ENCODE measurements at places on chromosomes 2 and 18. TPM values are rescaled to one million over a fixed set of nuclear protein-coding genes. Genes with fewer than 3 reads are reported as not detected.

NT5DC4 gene
- total RNA-seq, result not detected

NTSR2 gene
- total RNA-seq, result not detected

LYPD6 gene
- total RNA-seq, result 0.15 TPM

C2orf15 gene
- total RNA-seq, result 0.42 TPM

RAB31 gene
- 5.1 TPM for total RNA-seq

ERMN gene
- not detected for total RNA-seq

ABCA12 gene
- total RNA-seq, result not detected

SPRED2 gene
- total RNA-seq, result 12.0 TPM

SPAG16 gene
- 9.0 TPM for total RNA-seq

Data from right lobe of liver (tissue), 6 donors.